ENCODE measurements at places on chromosomes 5 and 9.

DNA sequence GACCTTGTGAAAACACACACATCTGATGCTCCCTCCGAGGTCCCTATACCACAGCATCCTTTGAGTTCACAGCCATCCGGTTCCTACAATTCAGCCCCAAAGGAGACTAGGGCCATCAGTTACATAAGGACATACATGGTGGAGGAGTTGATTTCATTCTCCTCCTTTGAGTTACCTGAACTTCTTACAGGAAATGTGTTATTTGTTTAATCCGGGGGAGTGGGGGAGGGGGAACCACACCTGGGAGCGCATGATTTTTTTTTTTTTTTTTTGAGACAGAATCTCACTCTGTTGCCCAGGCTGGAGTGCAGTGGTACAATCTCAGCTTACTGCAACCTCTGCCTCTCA is 30.7 kb downstream of the SEMA4D start:
- no peak for DNase-seq

GRCh38 chr5:131745703-131746102 is 51.1 kb downstream of the FNIP1 start:
- DNase-seq: no peak

DNA sequence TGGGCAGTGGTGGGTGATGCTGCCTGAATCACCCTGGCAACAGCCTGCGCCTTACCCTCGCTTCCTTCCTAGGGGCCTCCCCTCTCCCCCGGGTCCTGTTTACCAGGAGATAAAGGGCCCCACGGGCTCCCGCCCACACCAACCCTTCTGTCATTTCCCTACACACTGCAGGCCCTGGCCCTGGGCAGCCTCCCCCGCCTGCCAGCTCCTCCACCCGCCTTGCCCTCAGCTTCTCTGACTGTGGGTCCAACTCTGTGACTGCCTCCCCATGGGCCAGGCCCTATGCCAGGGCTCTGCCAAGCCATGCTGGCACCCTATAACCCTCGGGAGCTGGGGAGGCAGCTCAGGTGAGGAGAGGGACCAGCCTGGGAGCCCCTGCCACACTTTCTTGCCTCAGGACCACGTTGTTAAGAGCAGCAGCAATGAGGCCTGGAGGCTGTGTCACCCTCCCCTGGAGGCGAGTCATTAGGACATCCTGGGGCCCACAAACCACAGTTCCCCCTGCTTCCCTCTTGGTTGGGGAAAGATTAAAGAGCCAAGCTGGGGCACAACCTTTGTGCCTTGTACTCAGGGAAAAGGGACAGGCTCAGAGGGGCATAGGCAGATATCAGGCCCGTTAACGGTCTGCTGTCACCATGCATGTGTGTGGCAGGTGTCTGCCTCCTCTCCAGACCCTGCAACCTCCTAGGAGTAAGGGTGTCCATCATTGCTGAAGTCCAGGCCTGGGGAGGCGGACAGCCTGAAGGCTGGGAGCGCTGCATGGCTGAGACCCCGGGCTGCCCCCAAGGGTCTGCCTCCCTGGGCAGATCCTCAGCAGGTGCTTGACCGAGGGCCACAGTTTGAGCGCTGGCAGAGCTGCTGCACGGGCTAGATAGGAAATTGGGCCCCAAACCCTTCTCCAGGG is 2.8 kb downstream of the MGAT4B start:
- DNase-seq: no peak

- no peak for DNase-seq
Observed at GRCh38 chr5:151800532-151800931, 28.8 kb downstream of the G3BP1 start.

DNA sequence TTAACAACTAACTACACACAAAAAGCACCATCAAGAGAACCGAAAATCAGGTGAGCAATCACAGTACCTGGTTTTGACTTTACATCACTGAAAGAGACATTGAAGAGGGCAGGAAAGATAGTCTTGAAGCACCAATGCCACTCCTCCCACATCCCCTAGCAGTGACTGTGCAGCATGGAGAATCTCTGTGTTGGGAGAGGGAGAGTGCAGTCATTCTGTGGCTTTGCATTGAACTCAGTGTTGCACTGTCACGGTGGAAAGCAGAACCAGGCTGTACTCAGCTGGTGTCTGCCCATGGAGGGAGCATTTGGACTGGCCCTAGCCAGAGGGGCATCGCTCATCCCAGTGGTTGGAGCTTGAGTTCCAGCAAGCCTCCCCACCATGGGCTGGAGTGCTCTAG is 40.4 kb downstream of the C5 start:
- DNase-seq: no peak

- no peak for DNase-seq
Observed at GRCh38 chr9:84169240-84169639, 171.3 kb downstream of the SLC28A3 start.

DNA sequence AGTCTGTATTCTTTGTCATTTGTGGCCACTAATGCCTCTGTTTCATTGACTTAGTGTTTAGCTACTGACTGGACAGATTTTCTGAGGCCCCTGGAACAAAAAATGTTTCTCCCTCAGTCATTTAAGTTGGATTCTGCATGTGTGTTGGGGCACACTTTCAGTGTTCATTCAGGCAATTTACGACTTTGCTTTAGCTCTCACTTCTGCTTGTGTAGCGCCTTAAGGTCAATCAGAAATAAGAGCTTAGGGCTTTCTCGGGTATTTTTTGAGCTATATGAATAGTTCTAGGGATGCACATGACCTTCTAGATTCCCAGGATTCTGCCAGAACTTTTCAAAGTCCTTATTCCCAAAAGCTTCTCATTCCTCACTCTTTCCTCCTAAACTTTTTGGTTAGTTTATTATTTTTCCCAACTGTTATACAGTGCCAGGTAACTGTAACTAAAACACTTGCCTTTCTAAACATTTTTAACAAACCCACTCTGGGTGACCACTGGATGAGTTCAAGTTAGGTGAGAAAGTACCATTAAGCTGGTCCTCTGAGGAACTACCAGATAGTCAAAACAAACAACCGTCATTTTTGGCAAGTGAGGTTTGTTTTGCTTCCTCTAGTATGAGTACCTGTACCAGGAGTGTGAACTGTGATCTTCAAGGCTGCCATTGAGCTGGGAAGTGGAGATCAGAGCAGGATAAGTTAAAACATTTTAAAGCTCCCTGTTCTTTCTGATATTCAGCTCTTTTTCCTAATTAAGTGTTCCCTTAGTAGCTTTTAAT is 571.3 kb upstream of the TLE4 start:
- DNase-seq: no peak

GRCh38 chr5:7976411-7977190 is 107.7 kb downstream of the MTRR start:
- DNase-seq: no peak

DNA sequence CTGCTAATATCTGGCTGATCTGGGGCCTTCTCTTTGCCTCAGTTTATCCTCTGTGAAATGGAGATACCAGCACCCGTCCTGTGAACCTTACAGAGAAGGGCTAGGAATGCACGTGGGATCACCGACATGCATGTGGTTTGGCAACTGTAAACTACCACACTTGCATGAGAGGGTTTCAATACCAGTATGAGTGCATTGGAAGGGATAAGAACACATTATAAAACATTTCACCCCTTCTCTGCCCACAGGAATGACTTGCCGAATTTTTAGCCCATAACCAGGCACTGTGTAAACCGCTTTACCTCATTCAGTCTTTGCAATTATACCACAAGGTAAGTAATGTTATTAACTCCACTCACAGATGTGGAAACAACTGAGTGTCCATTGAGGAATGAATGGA is 8.9 kb upstream of the RAB14 start:
- no peak for DNase-seq

- DNase-seq: no peak
Observed at GRCh38 chr5:14507156-14507941, 74.2 kb upstream of the OTULINL start.

DNA sequence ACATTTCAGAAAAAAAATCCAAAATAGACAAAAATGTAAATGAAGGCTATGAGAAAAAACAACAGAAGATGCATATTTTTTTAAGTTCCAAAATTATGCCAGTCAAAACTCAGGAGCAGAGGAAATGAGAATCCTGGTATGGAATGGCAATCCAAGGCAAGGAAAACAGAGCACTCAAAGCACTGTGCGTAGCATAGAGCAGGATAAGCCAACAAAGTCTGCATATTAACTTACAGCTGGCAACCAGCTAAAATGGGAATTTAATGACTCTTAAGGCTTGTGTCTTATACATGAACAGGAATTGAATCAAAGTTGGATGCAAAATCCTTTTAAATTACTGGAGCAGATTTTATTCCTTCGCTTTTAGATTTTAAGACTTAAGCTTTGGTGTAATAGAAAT is 203.5 kb upstream of the DAPK1 start:
- DNase-seq: no peak

- no peak for DNase-seq
Observed at GRCh38 chr5:82158755-82159413, 119.3 kb downstream of the RPS23 start.

- no peak for DNase-seq
Observed at GRCh38 chr5:8845296-8845695, 700.6 kb downstream of the SEMA5A start.

- no peak for DNase-seq
Observed at GRCh38 chr9:85208666-85209065, 533.1 kb downstream of the AGTPBP1 start.

DNA sequence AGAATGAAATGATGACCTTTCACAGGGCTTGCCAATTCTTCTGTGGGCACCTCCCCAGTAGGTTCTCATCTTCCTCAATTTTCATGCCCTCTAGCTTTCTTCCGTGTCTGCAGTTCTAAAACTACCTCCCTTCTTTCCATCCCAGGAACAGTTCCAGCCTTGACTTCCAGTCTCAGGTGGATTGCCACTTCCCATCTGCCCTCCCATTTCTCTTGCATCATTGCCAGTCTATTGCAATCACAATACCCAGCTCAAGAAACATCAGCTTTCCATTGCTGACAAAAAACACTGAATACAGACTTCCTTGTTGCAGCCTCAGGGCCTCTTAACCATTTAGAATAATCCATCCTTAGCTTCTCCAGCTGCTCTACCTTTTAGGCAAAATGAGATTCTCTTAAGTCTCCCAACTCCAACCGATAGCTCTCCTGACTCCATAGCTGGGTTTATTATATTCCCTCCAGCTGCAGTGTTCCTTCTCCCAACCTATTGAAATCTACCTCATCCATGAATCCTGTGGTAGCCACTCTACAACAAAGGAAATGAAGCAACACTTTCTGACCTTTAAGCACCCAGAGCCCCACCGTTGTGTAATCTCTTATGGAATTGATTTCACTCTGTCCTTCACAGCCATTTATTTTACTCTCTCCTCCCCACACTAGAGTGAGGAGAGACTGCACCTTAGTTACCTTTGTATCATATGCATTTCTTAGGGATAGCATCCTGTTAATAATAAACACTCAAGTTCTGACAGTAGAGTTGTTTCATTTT is 75.6 kb upstream of the PCA3 start:
- no peak for DNase-seq

- no peak for DNase-seq
Observed at GRCh38 chr9:127313042-127313560, 48.5 kb downstream of the GARNL3 start.

DNA sequence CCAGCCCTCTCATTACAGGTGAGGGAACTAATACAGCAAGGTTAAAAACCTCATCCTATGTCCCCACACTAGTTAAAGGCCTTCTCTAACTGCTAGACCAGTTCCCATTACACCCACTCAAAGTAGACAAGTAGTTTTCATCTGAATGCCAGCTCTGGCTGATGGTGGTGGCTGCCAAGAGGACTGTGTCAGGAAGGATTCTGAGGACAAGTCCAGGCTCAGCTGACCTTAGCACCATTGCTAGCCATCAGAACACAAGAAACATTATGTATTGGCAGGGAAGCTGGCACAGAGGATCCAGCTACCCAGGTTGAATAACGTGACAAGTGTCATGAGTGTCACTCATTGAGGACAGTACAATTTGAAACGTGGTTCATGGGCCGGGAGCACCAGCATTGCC is 163.4 kb downstream of the HSD17B3 start:
- no peak for DNase-seq

DNA sequence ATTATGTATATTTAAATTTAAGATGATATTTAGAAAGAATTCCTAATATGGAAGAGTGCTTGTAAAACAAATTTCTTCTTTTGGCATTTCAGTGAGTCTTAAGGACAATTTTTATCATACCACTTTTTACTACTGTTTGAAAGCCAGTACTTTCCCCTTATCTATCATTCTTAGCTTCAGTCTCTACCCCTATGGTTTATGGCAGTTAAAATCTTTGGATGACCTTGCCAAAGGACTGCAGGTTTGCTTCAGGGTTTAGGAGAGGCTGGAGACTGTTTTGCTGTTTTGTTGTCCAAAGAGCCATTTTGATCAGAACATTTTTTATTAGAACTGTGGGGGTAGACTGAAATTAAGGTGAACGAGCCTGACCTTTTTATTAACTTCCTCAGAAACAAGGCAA is 30.8 kb downstream of the SLC38A9 start:
- DNase-seq: no peak

GRCh38 chr9:130186839-130187522 is 14.8 kb downstream of the NCS1 start:
- peak; percentile 36 for DNase-seq

GRCh38 chr5:75928992-75929391 is 154.2 kb upstream of the SV2C start:
- DNase-seq: no peak

- DNase-seq: no peak
Observed at GRCh38 chr5:123037104-123037418, 536 bp upstream of the PPIC start.

GRCh38 chr5:1241509-1242080 is 16.4 kb downstream of the SLC6A18 start:
- DNase-seq: no peak

DNA sequence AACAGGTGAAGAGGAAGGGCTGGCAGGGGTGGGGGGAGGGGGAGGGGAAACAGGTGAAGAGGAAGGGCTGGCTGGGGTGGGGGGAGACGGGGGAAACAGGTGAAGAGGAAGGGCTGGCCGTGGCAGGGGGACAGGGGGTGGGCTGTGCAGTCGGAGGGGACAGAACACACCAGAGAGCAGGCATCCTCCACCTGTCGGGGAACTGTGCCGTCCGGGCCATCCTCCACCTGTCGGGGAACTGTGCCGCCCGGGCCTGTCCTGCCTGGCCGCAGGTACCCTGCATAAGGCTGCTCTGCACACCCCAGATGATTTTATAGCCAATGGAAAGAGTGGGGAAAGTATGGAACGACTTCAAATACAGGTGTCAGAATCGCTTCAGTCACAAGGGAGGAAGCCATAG is 32.5 kb upstream of the PPP1R26 start:
- DNase-seq: no peak

- no peak for DNase-seq
Observed at GRCh38 chr9:106487266-106487665, 375.7 kb upstream of the ZNF462 start.

GRCh38 chr9:6000955-6001354 is 14.5 kb downstream of the RANBP6 start:
- no peak for DNase-seq

All from LNCaP clone FGC (cell line).